ENCODE measurements at places on chromosomes 7 and 10.

DNA sequence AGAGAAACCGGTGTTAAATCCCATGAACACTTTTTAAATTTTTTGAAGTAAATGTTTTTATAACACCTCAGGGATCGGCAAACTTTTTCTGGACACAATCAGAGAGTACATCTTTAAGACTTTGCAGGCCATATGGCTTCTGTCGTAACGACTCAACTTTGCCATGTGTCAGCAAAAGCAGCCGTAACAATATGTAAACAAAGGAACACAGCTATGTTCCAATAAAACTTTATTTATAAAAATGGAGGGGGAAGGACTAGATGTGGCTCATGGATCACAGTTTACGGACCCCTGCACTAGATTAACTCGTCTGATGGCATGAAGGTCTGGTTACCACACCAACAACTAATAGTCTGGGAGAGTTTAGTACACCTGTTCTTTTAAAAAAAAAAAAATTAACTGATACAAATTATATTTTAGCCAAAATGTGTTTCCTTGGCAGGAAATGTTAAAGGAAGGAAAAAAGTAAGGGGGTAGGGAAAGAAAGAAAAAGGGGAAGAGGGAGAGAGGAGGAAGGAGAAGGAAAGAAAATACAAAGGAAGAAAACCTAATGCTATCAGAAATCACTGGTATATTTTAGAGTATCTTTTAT lies 50.2 kb downstream of the ABI1 start:
- DNase-seq: no peak

- no peak for DNase-seq
These were observed 68.0 kb upstream of the MTPN start for GRCh38 chr7:136045181-136045580.

- DNase-seq: no peak
These were observed 35.5 kb upstream of the IKZF1 start for GRCh38 chr7:50268990-50269389.

DNA sequence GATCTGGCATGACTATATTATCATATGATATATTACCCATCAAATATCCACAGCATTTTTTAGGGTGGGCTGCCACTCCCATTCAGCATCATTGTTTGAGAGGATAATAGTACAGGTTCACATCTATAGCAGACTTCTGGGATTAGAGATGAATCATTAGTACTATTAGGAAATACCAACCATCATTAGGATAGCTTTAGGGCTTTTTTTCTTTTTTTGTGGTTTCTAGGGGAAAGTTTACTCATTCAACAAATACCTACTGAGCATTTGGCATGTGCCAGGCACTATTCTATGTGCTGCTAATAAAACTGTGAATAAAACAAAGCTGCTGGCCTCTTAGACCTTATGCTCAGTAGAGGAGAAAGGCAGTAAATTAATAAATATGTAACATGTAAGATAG lies 40.6 kb downstream of the NHLRC2 start:
- DNase-seq: no peak

DNA sequence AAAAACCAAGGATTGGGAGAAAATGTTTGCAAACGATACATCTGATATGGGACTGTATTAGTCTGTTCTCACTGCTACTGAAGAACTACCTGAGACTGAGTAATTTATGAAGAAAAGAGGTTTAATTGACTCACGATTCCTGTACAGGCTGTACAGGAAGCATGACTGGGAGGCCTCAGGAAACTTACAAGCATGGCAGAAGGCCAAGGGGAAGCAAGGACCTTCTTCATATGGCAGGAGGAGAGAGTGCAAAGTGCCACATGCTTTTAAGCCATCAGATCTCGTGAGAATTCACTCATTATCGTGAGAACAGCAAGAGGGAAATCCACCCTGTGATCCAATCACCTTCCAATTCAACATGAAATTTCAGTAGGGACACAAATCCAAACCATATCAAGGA lies 11.0 kb downstream of the ZNF713 start:
- DNase-seq: no peak

DNA sequence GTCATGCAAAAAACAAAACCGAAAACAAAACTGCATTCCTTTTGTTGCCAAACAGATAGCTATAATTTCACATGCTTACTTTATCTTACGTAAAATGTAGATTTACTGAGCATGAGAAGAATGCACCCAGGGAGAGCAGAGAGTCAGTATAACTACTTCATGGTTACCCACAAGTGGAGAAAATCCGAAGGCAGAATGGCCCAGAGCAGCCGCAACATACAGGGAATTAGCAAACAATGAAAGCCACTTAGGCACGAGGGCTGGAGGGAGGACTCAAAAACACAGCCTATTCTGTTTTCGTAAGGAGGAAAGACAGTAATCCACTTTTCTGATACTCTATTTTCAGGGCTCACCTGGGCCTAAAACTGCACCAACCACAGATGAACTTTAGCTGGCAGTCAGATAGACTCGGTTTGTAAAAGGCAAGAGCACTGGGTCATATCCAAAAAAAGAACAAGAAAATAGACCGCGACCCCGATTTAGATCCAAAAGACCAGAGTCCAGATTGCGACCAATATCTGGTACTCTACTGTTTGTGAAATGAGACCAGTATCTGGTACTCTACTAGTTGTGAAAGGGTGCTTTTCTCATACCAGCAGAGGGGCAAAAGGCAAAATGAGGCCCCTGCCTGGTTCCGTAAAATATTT lies 1.3 kb downstream of the ITPRIP start:
- DNase-seq: no peak

GRCh38 chr7:26580711-26581110 lies 283.7 kb downstream of the SKAP2 start:
- DNase-seq: no peak

GRCh38 chr7:70646536-70647248 lies 485.3 kb upstream of the GALNT17 start:
- DNase-seq: no peak

DNA sequence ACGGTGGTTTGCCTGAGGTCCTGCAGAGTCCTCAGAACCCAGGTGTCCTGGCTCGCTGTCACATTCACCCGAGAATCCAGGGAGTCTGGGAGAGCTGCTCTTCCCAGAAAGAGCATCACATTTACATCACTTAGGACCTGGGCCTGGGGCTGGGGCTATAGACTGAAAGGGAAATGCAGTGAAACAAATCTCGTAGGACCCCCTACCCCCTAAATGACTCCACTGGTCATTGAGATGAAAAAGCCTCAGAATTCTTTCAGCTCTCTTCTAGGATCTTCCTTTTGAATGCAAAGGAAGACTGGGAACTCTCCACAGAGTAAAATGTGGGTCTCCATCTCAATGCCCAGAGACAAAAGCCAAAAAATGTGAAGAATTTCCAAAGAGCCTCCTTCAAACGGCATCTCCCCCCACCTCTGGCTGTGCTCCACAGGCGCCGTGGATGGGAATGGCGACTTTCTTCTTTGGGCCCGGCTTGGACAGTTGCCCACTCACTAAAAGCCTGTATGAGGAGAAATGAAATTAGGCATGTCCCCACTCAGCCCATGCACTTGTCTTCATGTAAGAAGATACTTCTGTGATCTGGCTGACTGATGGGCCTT lies 49.0 kb upstream of the PODXL start:
- DNase-seq: no peak

DNA sequence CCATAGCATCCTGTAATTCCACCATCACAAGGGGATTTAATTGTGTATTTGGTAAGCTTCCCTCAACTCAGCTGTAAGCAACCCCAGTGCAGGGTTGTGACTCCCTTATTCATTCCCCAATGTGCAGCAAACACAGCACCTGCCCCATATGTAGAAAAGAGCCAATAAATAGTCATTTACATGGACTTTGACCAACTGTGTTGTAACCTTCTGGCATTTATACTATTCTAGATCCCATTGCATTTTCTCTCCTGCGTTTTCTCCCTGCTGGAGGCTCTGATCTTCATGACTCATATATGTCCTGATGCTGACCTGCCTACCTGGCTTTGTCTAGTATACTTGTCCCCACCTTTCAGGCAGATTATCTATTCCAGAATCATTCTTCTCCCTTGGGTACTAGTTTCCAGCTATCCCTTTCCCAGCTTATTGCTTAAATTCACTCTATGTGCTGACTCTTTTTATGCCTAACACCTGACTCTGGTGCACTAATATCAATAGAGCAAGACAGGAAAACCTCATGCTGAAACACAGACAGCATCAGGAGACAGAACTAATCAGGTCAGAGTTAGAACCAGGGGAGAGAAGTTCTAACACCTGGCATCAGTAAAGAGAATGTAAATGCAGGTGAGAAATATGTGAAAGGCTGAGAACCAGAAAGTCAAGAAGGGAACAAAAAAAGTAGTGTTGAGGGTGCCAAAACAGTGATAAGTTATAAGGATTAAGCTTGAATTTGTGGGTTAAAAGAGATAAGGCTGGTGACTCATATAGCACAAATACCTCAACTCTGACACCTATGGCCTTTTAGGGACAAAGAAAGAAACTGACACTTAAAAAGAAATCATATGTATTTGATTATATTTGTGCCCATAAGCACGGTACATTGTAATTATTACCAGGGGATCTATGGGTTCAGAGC lies 402.7 kb downstream of the IPMK start:
- no peak for DNase-seq

- DNase-seq: no peak
These were observed 12.8 kb downstream of the BRI3 start for GRCh38 chr7:98294326-98294725.

DNA sequence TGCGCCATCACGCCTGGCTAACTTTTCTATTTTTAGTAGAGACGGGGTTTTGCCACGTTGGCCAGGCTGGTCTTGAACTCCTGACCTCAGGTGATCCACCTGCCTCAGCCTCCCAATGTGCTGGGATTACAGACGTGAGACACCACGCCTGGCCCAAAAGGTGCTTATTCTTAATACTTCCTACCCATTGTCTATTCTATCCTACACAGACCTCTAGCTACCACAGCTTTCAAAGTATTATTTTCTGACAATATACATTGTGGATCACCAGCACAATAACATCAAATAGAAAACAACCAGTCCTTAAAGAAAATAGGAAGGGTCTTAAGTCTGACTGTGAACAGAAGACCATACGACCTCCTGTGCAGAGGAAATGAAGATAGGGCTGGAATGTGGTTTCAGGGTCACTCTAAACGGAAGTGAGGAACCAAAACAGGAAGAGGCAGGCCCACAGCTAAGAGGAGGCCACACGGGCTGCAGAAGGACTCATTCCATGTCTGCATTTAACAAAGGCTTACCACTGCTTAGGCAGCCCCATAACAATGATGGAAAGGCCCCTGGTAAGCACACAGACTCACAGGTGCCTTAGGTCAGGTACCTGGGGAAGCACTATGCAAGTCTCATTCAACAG lies 115.2 kb downstream of the ZFAND4 start:
- DNase-seq: no peak

DNA sequence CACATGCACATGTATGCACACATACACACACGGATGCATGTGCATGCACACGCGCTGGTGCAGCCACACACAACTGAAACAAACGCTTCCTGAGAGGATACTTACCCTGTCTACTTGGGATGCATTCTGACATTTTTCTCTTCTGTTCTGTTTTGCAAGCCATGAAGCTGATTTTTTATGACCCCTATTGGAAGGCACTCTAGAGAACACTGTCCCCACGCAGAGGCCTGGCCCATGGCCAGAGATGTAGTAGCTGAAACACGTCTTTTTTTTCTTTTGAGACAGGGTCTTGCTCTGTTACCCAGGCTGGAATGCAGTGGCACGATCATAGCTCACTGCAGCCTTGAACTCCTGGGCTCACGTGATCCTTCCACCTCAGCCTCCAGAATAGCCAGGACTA lies 47.9 kb downstream of the VWA2 start:
- DNase-seq: no peak

DNA sequence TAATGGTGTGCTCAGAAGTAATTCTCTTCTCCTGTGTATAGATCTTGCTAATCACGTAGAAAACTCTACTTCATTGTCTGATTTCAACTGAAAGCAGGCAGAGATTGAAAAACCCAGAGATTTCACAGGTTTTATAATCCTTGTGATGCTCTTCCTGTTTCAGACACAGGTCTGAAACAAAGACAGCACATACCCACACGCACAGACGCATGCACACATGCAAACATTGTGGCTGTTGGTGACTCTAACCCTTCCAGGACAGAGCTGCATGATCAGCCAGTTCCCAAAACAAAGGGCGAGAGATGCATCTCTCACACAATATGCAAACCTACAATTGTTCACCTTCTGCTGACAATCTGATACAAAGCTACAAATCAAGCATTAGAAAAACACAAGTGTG lies 11.1 kb upstream of the TFEC start:
- DNase-seq: no peak

- DNase-seq: no peak
These were observed 56.1 kb upstream of the ARID5B start for GRCh38 chr10:61845196-61845949.

DNA sequence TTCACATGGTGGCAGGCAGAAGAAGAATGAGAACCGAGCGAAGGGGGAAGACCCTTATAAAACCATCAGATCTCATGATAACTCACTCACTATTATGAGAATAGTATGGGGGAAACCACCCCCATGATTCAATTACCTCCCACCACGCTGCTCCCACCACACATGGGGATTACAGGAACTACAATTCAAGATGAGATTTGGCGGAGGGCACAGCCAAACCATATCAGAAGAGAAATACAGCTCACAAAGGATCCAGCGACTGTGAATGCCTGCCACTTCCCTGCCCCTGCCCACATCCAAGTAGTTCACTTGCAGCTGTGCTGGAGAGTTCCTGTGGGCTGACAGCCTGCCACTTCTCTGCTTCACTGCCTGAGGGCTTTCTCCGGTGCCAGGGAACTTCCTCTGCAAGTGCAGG lies 148.7 kb downstream of the C7orf25 start:
- no peak for DNase-seq

- DNase-seq: no peak
These were observed 52.8 kb downstream of the LSMEM1 start for GRCh38 chr7:112533591-112533990.

- peak; percentile 65 for DNase-seq
These were observed at the start of gene URGCP for GRCh38 chr7:43906331-43907010. URGCP (minus strand) TSS chr7:43906596; CDS start chr7:43906575, 21 bp downstream.

DNA sequence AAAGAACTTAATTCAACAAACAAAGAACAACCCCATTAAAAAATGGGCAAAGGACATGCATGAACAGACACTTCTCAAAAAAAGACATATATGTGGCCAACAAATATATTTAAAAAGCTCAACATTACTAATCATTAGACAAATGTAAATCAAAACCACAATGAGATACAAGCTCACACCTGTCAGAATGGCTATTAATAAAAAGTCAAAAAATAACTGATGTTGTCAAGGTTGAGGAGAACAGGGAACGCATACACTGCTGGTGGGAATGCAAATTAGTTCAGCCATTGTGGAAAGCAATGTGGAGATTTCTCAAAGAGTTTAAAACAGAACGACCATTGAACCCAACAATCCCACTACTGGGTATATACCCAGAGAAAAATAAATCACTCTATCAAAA lies 19.1 kb downstream of the ZFAND4 start:
- no peak for DNase-seq

DNA sequence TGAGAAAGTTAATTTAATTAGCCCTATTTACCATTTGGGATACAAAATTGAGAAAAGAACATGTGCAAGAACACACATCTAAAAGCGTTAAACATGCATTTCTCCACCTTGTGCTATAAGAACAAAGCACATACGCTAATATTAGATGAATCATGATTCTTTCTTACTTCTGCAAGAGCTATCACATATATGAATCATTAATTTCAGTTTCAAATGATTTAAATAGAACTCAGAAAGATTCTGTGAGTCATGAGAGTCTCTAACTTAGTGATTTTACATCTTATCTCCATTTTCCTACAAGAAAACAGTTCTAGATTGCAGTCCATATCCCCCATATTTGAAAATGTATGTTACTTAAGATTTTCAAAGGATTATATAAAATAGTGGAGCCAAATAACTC lies 173.9 kb downstream of the RNLS start:
- no peak for DNase-seq

GRCh38 chr10:87622314-87623004 lies 37.2 kb upstream of the PAPSS2 start:
- DNase-seq: no peak

GRCh38 chr10:86204421-86205305 lies 161.9 kb downstream of the GRID1 start:
- DNase-seq: no peak

Data from 8988T (cell line).